ENCODE measurements at places on chromosomes 2 and 18. TPM values are rescaled to one million over a fixed set of nuclear protein-coding genes. Genes with fewer than 3 reads are reported as not detected.

The REG1B gene
- not detected for total RNA-seq

The SLC4A5 gene
- under 0.01 TPM for total RNA-seq

The SPATA3 gene
- total RNA-seq: not detected

The MAT2A gene
- total RNA-seq: 286 TPM

The SPHKAP gene
- not detected for total RNA-seq

The RAD51AP2 gene
- total RNA-seq: 0.34 TPM

The FAM110C gene
- total RNA-seq: 16.2 TPM

The TRABD2A gene
- 1.4 TPM for total RNA-seq

The ABHD1 gene
- not detected for total RNA-seq

The WDFY1 gene
- total RNA-seq: 102 TPM

The ANKRD30BL gene
- not detected for total RNA-seq

The MGAT4A gene
- 6.8 TPM for total RNA-seq

The MALT1 gene
- total RNA-seq: 67.0 TPM

The PTPRN gene
- total RNA-seq: not detected

The UGT1A5 gene
- not detected for total RNA-seq

The TMEM169 gene
- total RNA-seq: 0.34 TPM

The TUBA4B gene
- not detected for total RNA-seq

The CFC1 gene
- not detected for total RNA-seq

The ALPG gene
- total RNA-seq: not detected

The ERFE gene
- 3.8 TPM for total RNA-seq

The NDC80 gene
- total RNA-seq: 0.34 TPM

The VWC2L gene
- 0.07 TPM for total RNA-seq

The CHMP3 gene
- total RNA-seq: 166 TPM

The ITM2C gene
- 9.0 TPM for total RNA-seq

The SLC9A2 gene
- 0.14 TPM for total RNA-seq

The SERPINB12 gene
- total RNA-seq: 0.34 TPM

The KIAA2012 gene
- not detected for total RNA-seq

The SLC23A3 gene
- total RNA-seq: 0.68 TPM

The DSEL gene
- total RNA-seq: 3.5 TPM

The UGT1A4 gene
- total RNA-seq: 1.8 TPM

The VSNL1 gene
- total RNA-seq: 2.1 TPM

The CGREF1 gene
- total RNA-seq: 1.0 TPM

The ST8SIA5 gene
- not detected for total RNA-seq

The HOXD4 gene
- not detected for total RNA-seq

The IL1F10 gene
- total RNA-seq: 0.34 TPM

The PLCL1 gene
- under 0.01 TPM for total RNA-seq

The ZNF142 gene
- 6.5 TPM for total RNA-seq
